Stimulated activated CD4-positive, alpha-beta T cell treated with anti-CD3 and anti-CD28 coated beads, Interleukin-1b, Interleukin-23, amount 100 ng/mL, for 1 hour (primary cell): ENCODE measurements at places on chromosomes 5 and 9.

DNA sequence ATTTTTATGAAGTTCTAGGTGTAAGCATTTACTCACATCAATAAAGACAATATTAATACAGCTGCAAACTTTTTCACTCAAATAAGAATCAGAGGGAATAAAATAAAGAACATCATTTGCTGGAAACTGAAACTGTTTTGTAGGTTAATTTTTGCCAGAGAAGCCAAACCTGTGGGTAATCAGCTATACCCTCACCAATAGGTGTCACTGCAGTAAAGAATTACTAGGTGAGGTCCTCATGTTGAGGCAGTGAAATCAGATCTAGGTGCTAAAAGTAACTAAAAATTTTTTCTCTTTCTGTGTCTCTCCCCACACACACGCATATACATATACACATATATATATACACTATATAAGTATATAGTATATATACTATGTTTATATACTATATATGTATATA, 1016.3 kb upstream of the SEMA6A start:
- no peak for DNase-seq

DNA sequence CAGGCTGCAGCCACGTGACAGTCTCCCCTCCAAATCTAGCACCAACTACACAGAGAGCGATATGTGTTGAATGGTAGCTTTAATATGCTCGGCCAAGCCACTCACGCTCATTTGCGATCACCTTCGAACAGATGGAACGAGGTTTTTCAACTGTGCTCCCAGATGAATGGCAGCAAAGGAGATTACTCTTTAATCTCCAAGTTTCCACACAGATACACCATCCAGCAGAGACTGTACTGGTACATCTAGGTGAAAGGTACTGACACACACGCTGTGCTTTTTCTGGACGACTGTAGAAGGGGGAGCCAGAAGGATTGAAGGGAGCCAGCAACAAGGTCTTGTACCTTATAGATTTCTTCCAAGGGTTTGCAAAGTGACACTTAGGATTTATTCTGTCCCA, 263.9 kb downstream of the NR3C1 start:
- DNase-seq, result no peak

DNA sequence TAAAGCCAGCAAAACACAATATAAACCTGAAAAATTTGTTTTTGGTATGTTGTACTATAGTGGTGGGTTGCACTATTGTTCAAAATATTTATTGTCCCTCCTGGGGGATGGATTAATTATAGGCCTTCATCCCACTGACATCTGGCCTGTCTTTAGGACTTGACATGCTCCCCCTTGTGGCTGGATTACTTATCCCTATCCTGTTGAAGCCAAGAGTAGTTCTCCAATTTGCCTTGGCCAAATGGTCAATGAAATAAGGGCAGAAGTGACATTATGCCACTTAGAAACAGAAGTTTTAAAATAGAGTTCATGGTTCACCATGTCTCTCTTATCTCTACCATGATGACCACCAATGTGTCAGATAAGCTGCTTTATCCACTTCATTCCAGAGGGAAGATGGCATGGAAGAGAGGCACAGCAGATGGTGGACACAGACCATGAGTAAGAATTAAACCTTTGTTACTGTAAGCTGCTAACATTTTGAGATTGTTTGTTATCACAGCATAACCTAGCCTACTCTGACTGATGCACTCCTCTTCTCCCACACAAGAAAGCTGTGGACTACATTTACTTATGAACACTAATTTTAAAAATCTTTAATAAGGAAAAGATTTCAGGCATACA, 29.2 kb upstream of the ARHGEF28 start:
- no peak for DNase-seq

DNA sequence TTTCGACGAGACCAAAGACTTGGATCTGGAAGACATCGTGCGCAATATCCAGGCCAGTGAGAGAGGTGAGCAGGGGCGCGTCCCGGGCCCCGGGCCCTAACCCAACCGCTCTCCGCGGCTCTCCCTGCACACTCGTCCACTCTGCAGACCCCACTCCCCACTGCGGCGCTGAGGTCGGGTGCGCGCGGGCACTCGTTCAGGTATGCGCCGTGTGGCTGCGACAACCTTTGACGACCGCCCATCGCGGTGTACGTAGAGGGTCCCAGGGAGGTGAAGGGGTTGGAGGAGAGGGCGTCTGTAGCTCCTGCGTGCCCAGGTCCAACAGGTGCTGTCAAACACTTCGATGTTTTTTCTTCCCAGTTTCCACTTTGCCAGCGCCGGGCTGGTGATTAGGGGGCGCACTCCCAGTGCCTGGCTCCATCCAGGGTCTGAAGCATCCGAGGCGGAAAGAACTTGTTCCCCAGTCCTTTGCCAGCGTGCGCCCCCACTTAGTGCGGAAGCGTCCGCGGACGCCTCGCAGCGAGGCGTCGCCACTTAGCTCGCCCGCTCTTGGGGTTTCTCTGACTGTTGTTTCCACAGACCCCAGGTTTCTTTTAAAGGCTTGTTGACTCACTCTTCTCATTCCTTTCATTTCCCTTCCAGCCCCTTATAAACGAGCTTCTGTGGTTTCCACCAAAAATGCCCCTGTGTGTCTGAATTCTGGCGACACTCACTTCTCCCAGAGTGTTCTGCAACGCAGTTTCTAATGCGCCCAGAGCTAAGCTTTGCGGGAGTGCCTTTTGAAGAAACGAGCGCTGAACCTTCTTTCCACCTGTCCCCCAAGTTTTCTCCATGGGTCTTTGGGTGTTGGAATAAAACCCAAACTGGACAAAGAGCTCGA, 1.6 kb downstream of the NPR3 start:
- DNase-seq, result no peak

GRCh38 chr9:121694600-121694999, 43.2 kb downstream of the DAB2IP start:
- no peak for DNase-seq

DNA sequence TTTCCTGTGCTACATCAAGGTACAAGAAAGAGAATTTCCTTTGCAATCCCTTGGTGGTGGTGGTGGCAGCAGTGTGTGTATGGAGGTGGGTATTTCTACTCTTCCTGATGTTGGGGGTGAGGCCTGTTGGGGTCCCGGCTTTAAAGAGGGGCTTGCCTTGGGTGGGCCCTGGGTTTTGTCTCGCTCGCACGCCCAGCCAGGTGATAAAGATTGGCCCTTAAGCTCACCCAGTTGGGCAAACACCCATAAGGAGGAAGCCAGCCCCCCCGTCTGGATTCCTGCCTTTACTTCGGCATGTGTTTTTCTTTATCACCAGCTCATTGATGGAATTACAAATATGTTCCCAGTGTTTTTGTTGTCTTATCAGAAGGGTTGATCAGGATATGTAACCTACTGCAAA, 16.0 kb upstream of the SARDH start:
- no peak for DNase-seq

GRCh38 chr5:59562756-59563389, 330.7 kb downstream of the PDE4D start:
- no peak for DNase-seq

DNA sequence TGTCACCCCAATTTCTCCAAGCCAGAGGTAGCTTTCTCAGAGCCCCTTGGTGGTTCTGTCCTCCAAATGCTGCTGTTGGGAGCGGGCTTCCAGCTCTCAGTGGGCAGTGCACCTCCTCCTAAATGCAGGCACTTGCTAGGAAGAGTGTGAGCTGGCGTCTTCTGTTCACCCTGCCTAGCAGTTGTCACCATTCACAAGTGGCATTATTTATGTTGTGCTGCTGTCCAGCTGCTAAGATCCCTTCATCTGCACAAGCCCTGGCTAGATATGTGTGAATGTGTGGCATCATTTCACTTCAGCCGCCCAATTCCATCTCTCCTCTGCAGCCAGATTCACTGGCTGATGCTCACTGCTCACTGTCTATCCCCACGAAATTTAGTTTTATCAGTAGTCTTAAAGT, 43.7 kb downstream of the SLC36A1 start:
- no peak for DNase-seq

- DNase-seq, result no peak
These were observed 36.6 kb downstream of the MRPL36 start for GRCh38 chr5:1762883-1763547.

DNA sequence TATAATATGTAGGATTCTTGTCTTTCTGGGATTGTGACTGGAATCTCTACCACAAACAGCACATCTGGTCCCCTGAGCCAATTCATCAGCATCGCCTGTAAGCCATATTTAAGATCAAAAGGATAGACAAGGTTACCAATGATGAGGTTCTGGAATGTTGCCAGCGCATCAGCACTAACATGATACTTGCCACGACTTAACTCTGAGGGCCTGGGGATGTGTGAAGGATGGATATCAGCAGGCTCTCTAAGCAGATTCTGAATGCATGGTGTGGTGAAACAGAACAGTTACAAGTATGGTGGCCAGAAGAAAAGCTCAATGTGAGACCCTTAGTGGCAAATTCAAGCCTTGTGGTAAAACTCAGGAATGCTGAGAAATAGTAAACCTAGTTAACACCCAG, 143.0 kb downstream of the XRCC4 start:
- no peak for DNase-seq

DNA sequence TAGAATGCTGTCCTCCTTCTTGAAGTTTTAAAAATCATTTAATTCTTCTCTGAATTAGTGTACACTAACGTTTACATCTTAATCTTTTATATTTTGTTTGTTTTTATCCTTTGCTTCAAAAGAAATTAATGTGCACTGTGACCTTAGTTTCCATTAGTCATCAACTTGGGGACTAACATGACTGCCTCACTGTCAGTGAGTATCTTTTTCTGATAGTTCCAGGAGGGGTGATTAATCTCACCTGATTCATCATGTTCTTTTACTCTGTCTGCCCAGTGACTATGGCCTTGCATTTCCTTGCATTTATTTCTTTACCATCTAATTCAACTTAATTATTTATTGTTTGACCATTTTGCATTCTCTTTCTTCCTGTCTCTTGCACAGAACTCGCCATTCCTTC, 33.4 kb upstream of the NR3C1 start:
- DNase-seq, result no peak

- no peak for DNase-seq
These were observed 54.7 kb upstream of the NEURL1B start for GRCh38 chr5:172586125-172587060.

DNA sequence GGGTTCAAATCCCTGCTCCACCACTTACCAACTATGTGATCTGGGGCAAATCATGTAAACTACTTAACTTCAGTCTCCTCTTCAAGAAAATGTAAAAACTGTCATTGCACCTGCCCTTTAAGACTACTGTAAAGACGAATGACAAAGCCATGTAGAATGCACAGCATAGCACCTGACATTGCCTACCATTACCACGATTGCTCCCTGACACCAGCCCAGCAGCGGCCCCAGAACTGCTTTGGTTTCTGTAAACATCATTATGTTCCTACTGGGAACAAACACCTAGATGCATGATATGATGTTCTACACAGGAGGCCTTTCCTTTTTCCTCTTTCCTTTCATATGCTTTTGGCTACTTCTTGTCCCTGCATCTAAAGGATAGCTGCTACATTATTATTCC, 23.1 kb upstream of the PLPP6 start:
- no peak for DNase-seq

DNA sequence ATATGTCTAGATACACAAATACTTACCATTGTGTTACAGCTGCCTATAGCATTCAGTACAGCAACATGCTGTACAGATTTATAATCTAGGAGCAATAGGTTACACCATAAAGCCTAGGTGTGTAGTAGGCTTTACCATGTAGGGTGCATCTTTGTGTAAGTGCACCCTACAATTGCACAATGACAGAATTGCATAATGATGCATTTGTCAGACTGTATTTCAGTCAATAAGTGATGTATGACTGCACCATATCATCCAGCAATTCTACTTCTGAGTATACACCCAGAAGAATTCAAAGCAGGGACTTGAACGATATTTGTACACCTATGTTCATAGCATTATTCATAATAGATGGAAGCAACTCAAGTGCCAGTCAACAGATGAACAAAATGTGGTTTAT, 100.4 kb upstream of the SLC44A1 start:
- no peak for DNase-seq

GRCh38 chr5:76367623-76368371, 35.3 kb upstream of the IQGAP2 start:
- DNase-seq, result no peak

GRCh38 chr5:80577707-80578106, 7.6 kb upstream of the ANKRD34B start:
- DNase-seq, result no peak

- DNase-seq, result no peak
These were observed 96.5 kb downstream of the JAKMIP2 start for GRCh38 chr5:147685993-147686392.
